Naive thymus-derived CD8-positive, alpha-beta T cell (primary cell): ENCODE measurements at places on chromosomes 5 and 9. TPM values are rescaled to one million over a fixed set of nuclear protein-coding genes. Genes with fewer than 3 reads are reported as not detected.
A peak's percentile ranks its signal among the peaks of the same experiment; 100 is the strongest.

Gene RNF208
- total RNA-seq: 1.7 TPM

- peaks cover 2% of the 10 kb centered on the region for H3K4me1 ChIP-seq
- H3K27ac ChIP-seq: no peak overlapping the region
- H3K27me3 ChIP-seq: no peaks in the 10 kb centered on the region
- DNase-seq: no peak
- no peak overlapping the region for H3K4me3 ChIP-seq
Measured at GRCh38 chr5:154370119-154370518, 75.7 kb upstream of the SAP30L start.

DNA sequence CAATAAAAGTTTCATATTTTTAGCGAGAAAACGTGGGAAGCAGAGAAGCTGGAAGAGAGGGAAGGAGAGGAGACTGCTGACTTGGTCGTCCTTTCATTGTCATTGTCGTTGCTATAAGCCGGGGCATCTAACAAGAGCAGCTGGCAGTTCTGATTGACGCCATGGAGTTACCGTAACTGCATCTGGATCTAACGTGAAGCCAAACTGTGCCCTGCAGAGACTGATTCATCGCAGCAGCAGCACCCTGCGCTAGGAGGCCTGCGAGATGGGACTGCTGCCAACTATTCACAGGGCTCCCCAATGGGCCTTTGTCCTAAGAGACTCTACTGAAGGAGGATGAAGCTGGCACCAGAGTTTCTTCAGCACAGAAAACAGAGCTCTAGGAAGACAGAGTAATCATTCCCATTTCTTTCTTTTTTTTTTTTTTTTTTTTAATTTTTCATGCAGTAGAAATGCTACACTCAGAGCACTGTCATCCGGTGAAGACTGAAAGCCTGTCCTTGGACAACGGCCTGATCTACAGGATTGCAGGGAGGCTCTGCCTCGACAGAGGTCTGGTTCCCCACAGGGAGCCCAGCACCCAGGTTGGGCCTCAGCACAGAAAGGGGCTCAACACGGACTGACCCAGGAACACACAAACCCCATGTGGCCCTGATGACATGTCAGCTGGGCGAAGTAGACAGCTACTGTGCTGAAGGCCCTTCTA, 47.8 kb downstream of the RETREG1 start:
- peaks cover 33% of the 10 kb centered on the region for H3K4me1 ChIP-seq
- peaks cover 4% of the 10 kb centered on the region for H3K36me3 ChIP-seq
- DNase-seq: no peak
- no peak overlapping the region for H3K27ac ChIP-seq
- no peak overlapping the region for H3K4me3 ChIP-seq

- DNase-seq: no peak
- H3K4me1 ChIP-seq: no peaks in the 10 kb centered on the region
- H3K36me3 ChIP-seq: peaks cover 4% of the 10 kb centered on the region
Measured at GRCh38 chr5:61697809-61698558, 365.9 kb downstream of the ZSWIM6 start.

Gene SHOC1
- total RNA-seq: not detected

DNA sequence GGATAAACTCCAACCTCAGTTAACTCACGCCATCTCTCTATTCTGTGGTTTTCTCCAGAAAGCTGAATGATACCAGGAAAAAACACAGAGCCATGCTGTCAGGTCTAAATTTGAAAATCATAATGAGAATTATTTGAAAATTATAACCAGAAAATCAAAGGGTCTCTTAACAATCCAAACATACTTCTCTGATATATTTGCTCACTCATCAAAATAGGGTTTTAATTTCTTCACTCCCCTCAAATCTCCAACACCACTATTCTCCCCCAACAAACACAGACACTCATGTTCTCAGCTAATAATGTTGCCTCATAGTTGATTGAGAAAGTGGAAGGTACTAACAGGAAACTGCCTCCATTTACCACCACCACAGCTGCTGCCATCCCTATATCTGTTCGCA, 375.5 kb downstream of the TLE1 start:
- no peaks in the 10 kb centered on the region for H3K36me3 ChIP-seq
- no peaks in the 10 kb centered on the region for H3K4me1 ChIP-seq
- no peak overlapping the region for H3K4me3 ChIP-seq
- no peak overlapping the region for H3K27ac ChIP-seq
- DNase-seq: no peak
- no peaks in the 10 kb centered on the region for H3K27me3 ChIP-seq

Gene C5orf63
- 23.7 TPM for total RNA-seq

- no peak overlapping the region for H3K27ac ChIP-seq
- no peak overlapping the region for H3K4me3 ChIP-seq
- H3K27me3 ChIP-seq: peaks cover 8% of the 10 kb centered on the region
- no peaks in the 10 kb centered on the region for H3K4me1 ChIP-seq
- no peak for DNase-seq
Measured at GRCh38 chr5:137360607-137361006, 138.5 kb downstream of the SPOCK1 start.

DNA sequence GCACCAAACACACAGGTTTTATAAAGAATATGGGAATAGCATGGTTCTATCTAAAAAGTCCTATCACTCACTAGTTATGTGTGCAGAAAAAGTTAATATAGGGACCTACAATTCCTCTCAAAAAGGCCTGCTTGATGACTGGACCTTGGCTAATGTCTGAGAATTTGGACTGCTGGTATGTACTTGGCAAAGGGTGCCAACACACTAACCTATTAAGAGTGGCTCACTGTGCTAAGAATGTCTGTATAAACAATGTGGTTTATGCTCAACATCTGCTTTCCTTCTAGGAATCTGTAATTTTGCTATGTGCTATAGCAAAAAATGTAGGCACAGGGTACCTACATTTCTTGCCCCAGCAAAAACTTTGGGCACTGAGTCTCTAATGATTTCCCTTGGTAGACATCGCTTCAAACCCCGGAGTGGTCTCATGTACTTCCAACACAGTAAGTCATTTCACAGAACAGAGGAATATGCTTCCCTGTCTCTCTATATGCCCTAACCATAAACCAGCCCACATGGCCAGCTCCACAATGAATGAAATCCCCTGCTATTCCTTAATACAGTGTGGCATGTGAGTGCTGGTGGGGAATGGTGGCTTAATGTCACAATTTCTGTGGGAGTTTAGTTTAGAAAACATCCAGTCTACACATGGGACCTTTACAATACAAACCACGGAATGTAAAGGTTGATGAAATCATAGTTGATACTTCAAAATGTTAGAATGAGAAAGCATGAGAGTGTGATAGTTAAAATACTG, 101.7 kb downstream of the UBAP2 start:
- H3K36me3 ChIP-seq: peaks cover 29% of the 10 kb centered on the region
- H3K4me3 ChIP-seq: no peak overlapping the region
- DNase-seq: no peak

DNA sequence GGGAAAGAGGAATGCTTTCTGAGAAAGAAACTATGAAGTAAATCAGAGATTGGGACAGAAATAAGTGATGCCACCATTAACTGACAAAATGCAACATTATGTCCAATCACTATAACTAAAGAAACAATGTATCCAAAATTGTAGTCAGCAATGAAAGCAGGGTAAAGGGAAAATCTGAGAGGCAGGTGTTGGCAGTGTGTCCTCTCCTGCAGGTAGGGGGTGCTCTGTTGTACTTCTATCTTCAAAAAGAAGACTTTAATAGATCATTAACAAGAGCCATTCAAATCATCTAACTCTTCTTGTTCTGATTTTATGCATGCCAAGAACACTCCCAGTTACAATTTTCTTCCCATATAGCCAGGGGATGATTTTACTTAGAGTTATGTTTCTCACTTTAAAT, 1275.7 kb downstream of the PTPRD start:
- no peaks in the 10 kb centered on the region for H3K36me3 ChIP-seq
- H3K27ac ChIP-seq: no peak overlapping the region
- H3K4me1 ChIP-seq: no peaks in the 10 kb centered on the region
- no peaks in the 10 kb centered on the region for H3K27me3 ChIP-seq
- H3K4me3 ChIP-seq: no peak overlapping the region

DNA sequence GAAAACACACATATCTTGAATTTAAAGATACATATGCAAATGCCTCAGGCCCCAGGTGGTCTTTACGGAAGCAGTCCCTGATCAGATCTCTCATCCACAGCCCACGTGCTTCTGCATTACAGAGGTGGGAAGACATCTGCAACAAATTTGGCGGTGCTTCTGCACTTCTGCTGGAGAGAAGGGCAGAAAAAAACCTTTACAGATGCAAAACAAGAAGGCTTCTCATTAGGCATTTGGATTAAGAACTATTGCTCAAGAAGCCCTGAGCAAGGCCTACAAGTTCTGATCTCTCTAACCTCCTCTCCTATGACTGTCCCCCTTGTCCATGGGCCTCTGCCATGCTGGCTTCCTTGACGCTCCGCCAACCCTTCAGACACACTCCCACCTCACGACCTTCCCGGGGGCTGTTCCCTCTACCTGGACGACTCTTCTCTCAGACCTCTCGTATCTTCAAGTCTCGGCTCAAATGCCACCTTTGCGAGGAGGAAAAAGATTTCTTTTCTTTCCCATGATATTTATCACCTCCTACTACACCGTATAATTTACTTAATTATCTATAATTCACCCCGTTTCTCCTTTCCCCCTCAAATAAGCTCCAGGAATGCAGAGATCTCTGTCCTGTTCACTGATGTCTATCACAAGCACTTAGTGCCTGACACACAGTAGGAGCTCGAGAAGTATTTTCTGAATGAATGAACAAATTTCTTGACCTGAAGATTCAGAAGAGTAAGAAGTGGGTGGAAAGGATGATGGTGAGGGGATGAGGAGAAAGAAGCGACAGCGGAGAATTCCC, 1.1 kb downstream of the MTMR12 start:
- peak overlapping the region; percentile 86 for H3K4me3 ChIP-seq
- H3K27ac ChIP-seq: peak overlapping the region; percentile 94
- peak; percentile 4 for DNase-seq
- no peaks in the 10 kb centered on the region for H3K27me3 ChIP-seq

Gene MARCHF3
- 12.3 TPM for total RNA-seq

- no peak overlapping the region for H3K27ac ChIP-seq
- no peaks in the 10 kb centered on the region for H3K36me3 ChIP-seq
- no peaks in the 10 kb centered on the region for H3K27me3 ChIP-seq
- H3K4me1 ChIP-seq: no peaks in the 10 kb centered on the region
Measured at GRCh38 chr5:111127453-111128195, 35.5 kb downstream of the WDR36 start.

GRCh38 chr5:179698935-179699615, at the start of gene CANX:
CANX (plus strand) TSS chr5:179698967; CDS start chr5:179705682, 6,715 bp downstream.
- peaks cover 62% of the 10 kb centered on the region for H3K4me1 ChIP-seq
- no peak for DNase-seq

- peaks cover 29% of the 10 kb centered on the region for H3K36me3 ChIP-seq
- no peak for DNase-seq
- H3K27ac ChIP-seq: no peak overlapping the region
- no peaks in the 10 kb centered on the region for H3K27me3 ChIP-seq
- peaks cover 33% of the 10 kb centered on the region for H3K4me1 ChIP-seq
Measured at GRCh38 chr9:124381170-124381945, 33.9 kb downstream of the PSMB7 start.

Gene FCN2
- not detected for total RNA-seq

Gene CDKN2B-AS1
- total RNA-seq: not detected

Gene FOXD4L3
- 0.29 TPM for total RNA-seq

GRCh38 chr5:142981475-142981874, 211.3 kb downstream of the ARHGAP26 start:
- no peak overlapping the region for H3K4me3 ChIP-seq
- H3K36me3 ChIP-seq: no peaks in the 10 kb centered on the region
- no peaks in the 10 kb centered on the region for H3K27me3 ChIP-seq
- H3K4me1 ChIP-seq: peaks cover 48% of the 10 kb centered on the region
- H3K27ac ChIP-seq: peak overlapping the region; percentile 11

- no peak for DNase-seq
- no peak overlapping the region for H3K4me3 ChIP-seq
- no peaks in the 10 kb centered on the region for H3K36me3 ChIP-seq
- H3K27ac ChIP-seq: peak overlapping the region; percentile 66
- no peaks in the 10 kb centered on the region for H3K27me3 ChIP-seq
Measured at GRCh38 chr9:33878691-33879366, 61.9 kb downstream of the UBE2R2 start.

Gene ADAMTS6
- 7.7 TPM for total RNA-seq

GRCh38 chr5:115320006-115320405, 23.6 kb upstream of the CCDC112 start:
- no peak overlapping the region for H3K27ac ChIP-seq
- no peaks in the 10 kb centered on the region for H3K36me3 ChIP-seq
- H3K4me1 ChIP-seq: no peaks in the 10 kb centered on the region
- no peak overlapping the region for H3K4me3 ChIP-seq

DNA sequence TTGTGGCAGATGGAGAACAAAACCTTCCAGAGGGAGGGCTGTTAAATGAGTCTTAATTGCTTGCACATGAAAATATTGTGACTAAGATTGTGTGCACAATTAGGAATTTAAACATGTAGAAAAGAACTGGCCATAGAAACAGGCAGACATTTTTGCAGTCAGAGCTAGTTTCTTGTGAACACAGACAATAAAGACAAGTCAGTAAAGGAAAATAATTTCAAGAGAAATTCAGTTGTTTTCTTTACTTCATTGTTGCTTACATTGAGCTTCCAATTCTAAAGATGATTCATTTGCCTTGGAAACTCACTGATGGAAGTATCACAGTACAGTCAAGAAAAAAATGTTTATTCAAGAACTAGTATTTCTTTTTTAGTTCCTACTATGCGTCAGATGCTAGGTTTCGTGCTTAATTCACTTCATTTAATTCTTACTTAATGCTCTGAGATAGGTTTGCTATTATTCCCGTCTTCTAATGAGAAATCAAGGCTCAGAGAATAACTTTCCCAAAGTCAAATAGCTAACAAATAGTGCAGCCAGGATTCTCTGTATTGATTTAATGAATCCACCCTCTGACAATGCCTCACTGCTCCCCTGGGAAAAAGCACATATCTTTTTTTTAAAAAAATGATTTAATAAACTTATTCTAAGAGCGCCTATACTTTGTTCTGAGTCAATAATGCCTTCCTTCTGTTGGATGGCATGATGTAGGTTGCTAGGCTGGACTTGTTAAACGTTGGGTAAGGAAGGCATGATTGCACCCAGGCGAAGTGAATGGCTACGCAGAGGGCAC, 581.4 kb downstream of the RAB3C start:
- no peaks in the 10 kb centered on the region for H3K36me3 ChIP-seq
- peaks cover 10% of the 10 kb centered on the region for H3K4me1 ChIP-seq
- no peak overlapping the region for H3K4me3 ChIP-seq
- no peaks in the 10 kb centered on the region for H3K27me3 ChIP-seq

GRCh38 chr5:177478711-177479646, 5.5 kb upstream of the DBN1 start:
- no peak overlapping the region for H3K4me3 ChIP-seq
- peak; percentile 60 for DNase-seq
- H3K27ac ChIP-seq: peak overlapping the region; percentile 94
- H3K36me3 ChIP-seq: peaks cover 2% of the 10 kb centered on the region

Gene SPINK7
- not detected for total RNA-seq

DNA sequence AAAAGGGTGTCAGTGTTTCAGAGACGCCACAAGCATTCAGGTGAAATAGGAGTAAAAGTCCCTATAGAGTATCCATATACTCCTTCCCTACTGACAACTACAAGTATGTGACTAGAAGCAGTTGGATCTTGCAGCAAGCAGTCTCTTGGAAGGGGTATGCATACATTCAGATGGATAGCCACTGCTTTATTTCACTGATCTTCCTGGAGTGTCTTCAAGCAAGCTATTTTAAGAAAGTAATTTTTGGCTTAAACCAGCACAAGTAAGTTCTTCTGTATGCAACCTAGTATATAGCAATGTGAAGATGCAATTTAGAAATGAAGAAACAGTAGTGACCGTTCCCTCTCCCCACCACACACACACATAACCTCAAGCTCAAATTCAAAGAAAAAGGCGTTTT, 446.8 kb upstream of the CDH18 start:
- H3K4me3 ChIP-seq: no peak overlapping the region
- no peak for DNase-seq
- H3K4me1 ChIP-seq: no peaks in the 10 kb centered on the region
- H3K27ac ChIP-seq: no peak overlapping the region

GRCh38 chr9:131226226-131226625, 50.1 kb downstream of the FAM78A start:
- H3K4me1 ChIP-seq: peaks cover 6% of the 10 kb centered on the region
- no peak overlapping the region for H3K4me3 ChIP-seq
- no peaks in the 10 kb centered on the region for H3K27me3 ChIP-seq
- H3K36me3 ChIP-seq: peaks cover 5% of the 10 kb centered on the region
- no peak overlapping the region for H3K27ac ChIP-seq
- DNase-seq: no peak
